ENCODE measurements at places on chromosomes 2 and 18.
A peak's percentile ranks its signal among the peaks of the same experiment; 100 is the strongest.

DNA sequence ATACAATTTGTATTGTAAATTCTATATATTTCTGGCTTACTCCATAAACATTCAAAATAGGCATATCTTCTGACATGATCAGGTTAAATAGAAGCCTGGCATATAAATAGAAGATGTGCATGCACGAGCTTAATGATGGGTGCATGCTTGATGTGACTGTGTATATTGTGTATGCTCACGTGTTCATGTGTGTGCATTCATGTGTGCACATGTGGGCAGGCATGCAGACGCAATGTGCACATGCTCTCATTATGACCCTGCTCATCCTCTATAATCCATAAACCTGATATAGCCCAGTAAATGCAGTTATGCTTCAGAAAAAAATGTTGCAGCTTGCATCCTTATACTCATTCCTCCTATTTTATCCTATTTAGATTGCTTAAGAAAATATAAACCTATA lies 29.2 kb downstream of the RAB27B start:
- DNase-seq, result no peak

- DNase-seq, result no peak
Observed at GRCh38 chr2:75892490-75892889, 181.8 kb upstream of the GCFC2 start.

GRCh38 chr2:199704358-199705238 lies 146.4 kb downstream of the FTCDNL1 start:
- peak; percentile 58 for DNase-seq

DNA sequence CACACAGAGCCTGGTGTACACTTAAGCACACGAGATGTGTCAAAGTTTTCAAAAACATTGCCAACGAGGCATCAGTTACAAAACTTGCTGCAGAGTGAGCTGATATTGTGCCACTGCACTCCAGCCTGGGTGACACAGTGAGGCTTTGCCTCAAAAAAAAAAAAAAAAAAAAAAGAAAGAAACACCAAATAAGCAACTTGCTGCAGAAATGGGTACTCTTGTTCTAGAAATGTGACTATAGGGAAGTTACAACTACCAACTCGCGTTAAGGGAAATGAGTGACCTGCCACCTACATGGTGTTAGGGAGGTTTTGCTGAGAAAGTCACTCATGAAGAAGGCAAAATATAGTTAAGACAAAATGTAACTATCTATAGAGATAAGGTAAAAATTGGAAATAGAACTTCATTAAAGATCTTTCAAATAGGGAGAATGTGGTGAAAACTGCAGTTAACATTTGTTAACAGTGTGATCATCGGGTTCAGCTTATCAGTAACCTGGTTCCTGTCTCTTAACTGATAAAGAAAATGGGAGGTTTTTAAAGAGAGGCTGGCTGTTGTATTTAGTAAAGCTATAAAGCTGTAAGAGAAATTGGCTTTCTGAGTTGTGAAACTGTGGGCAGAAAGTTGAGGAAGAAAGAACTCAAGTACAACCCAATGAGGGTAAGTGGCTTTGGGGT lies at the start of gene IL1RL1:
Gene IL1RL1 (plus strand): TSS at position 600 of the 677 bp plus-strand sequence. CDS start 26,702 bp downstream, outside the sequence.
- peak; percentile 19 for DNase-seq

- no peak for DNase-seq
Observed at GRCh38 chr2:151770995-151771394, 36.7 kb upstream of the NEB start.

Measured in CD14-positive monocyte (primary cell).